ENCODE measurements at places on chromosomes 12 and 14. TPM values are rescaled to one million over a fixed set of nuclear protein-coding genes. Genes with fewer than 3 reads are reported as not detected.

Gene NRXN3
- polyA plus RNA-seq, result 7.0 TPM

Gene ADAM21
- polyA plus RNA-seq, result 0.43 TPM

Gene TEAD4
- 9.4 TPM for polyA plus RNA-seq

Gene MPHOSPH9
- 31.7 TPM for polyA plus RNA-seq

Gene AICDA
- 0.34 TPM for polyA plus RNA-seq

Gene CAPZA3
- not detected for polyA plus RNA-seq

Gene KLRC1
- polyA plus RNA-seq, result 0.87 TPM

Gene LRP1-AS
- 0.53 TPM for polyA plus RNA-seq

Gene CLEC1A
- 2.6 TPM for polyA plus RNA-seq

Gene LRRC9
- 3.3 TPM for polyA plus RNA-seq

Gene MYH6
- 0.17 TPM for polyA plus RNA-seq

Gene INHBC
- 0.26 TPM for polyA plus RNA-seq

Gene EPYC
- polyA plus RNA-seq, result 0.14 TPM

Gene SIRT4
- 4.5 TPM for polyA plus RNA-seq

Gene RAB15
- polyA plus RNA-seq, result 15.4 TPM

Gene DEGS2
- polyA plus RNA-seq, result 19.4 TPM

Gene ERBB3
- polyA plus RNA-seq, result 59.6 TPM

Gene PZP
- polyA plus RNA-seq, result 0.53 TPM

Gene SYNDIG1L
- 0.36 TPM for polyA plus RNA-seq

Gene ANHX
- not detected for polyA plus RNA-seq

Gene NUBPL
- polyA plus RNA-seq, result 19.4 TPM

Gene MGP
- polyA plus RNA-seq, result 86.6 TPM

Gene SERPINA1
- 48.2 TPM for polyA plus RNA-seq

Gene ARHGEF25
- 36.6 TPM for polyA plus RNA-seq

Gene MANSC1
- polyA plus RNA-seq, result 32.9 TPM

Gene DTX1
- polyA plus RNA-seq, result 11.9 TPM

Gene SIX1
- polyA plus RNA-seq, result 9.2 TPM

Gene BICDL1
- polyA plus RNA-seq, result 31.4 TPM

Gene GLT8D2
- 13.7 TPM for polyA plus RNA-seq

Gene RNASE3
- polyA plus RNA-seq, result 0.34 TPM

Gene POTEG
- polyA plus RNA-seq, result 0.08 TPM

Gene WNT1
- not detected for polyA plus RNA-seq

Gene DNAH10
- 5.2 TPM for polyA plus RNA-seq

Gene ERP27
- 25.6 TPM for polyA plus RNA-seq

Gene CLEC1B
- 0.49 TPM for polyA plus RNA-seq

Gene SNAPC1
- polyA plus RNA-seq, result 14.3 TPM

Data from left renal pelvis (tissue), 4 donors.